ENCODE measurements at places on chromosomes 11 and 22.

DNA sequence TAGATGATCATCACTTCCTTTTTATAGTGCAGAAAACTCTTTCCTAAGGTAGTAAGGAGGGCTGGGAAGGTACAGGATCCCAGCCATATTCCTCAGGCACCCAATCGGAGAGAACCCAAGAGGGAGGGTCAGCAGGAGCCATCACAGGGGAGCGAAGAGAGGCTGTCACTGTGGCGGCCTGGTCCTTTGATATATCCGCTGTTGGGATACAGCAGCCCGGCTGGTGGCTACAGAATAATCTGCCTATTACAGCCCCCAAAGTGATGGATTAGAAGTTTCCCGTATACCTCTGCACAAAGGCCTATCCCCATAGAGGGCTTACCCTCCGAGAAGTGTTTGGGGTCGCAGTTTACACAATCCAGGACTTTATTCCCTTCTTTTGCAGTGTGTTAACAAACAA is 48.5 kb downstream of the OR4D9 start:
- no peak for DNase-seq

DNA sequence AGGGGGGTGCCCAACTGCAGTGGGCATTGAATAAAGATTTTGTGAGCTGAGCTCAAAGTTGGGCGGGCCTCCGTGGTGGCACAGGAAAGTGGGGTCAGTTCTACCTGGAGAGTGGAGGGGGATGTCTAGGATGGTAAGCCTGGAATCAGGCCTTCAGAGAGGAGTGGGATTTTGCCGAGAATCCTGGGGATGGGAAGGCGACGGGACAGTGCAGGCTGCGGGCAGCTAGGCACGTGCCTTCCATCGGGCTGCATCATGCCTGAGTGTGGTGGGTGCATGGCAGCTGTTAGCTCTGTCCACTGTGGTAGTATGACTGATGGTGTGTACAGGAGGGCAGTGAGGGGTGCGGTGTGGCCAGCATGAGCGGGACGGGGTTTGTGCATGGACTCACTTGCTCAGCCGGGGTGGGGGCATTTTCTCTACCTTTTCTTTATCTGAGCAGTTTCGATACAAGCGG is 3.6 kb downstream of the SHANK3 start:
- no peak for DNase-seq

DNA sequence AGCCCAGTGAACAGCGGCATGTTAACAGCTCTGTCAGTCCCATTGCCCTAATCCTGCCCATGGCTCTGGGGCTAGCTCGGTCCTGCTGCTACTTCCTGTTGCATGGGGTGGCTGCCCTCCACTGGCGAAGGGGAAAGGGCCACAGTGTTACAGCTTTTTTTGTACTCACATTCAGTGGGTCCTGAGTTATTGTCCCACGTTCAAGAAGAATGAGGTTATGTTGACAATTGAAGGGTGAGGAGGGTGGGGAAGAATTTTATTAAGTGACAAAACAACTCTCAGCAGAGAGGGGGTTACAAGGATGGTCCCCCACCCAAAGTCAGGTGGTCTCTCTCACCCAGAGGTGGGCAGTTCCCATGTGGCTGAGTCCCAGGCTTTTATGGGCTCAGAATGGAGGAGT is 17.7 kb upstream of the MS4A7 start:
- no peak for DNase-seq

GRCh38 chr11:62088331-62088933 is 35.4 kb upstream of the INCENP start:
- DNase-seq, result no peak

GRCh38 chr11:44709966-44710365 is 16.8 kb upstream of the TSPAN18 start:
- no peak for DNase-seq

- no peak for DNase-seq
Observed at GRCh38 chr22:50727678-50728522, 10.1 kb upstream of the ACR start.

DNA sequence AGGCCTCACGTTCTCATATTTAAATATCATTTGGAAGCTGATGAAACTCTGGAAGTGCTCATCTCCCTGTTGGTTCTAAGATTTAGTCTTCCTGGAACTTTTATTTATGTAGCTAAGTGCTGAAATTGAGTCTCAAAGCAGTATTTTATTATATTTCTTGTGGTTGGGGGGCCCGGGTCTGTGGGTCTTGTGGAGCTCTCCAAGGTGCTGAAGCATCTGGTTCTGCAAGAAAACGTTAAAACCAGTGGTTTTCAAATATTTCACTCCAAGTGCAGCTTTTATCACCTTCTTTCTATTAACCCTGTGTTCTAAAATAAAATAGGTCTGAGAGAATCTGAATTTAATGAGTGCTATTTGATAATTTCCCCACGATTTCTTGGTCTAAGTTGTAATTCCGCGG is 1404.8 kb downstream of the TBC1D22A start:
- no peak for DNase-seq

DNA sequence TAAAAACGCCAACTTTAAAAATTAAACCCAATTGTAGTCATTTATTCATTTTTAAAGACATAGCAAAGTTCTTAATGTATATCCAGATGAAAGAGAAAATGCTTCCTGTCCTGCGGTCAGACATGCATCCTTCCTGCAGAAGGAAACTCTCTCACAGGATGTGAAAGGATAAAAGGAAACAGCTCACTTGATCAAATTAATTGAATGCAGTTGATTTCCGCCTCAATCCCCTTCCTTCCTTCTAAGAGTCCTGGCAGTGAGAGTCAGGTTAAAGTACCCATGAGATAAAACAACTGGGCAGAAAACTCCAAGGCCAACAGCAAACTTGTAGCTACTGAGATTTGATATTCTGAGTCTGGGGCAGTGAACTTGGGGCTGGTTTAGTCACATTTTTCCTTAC is 38.5 kb downstream of the CWC15 start:
- no peak for DNase-seq

DNA sequence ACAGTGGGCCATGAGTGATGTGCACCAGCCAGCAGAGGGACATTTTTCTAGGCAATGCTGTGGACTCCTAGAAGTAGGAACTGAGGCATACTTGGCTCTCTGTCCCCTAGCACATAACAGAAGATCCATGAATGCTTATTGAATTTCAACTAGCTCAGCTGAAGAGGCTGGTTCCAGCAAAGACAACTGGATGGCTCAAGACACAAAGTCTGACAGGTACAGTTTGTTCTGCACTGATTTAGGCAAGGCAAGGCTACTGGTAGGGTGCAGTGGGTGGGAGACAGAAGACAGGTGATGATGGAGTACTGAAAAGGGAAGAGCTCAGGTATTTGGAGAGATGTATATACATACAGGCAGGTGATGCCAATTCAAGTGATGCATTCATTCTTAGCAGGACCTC is 72.4 kb upstream of the USP47 start:
- DNase-seq, result no peak

DNA sequence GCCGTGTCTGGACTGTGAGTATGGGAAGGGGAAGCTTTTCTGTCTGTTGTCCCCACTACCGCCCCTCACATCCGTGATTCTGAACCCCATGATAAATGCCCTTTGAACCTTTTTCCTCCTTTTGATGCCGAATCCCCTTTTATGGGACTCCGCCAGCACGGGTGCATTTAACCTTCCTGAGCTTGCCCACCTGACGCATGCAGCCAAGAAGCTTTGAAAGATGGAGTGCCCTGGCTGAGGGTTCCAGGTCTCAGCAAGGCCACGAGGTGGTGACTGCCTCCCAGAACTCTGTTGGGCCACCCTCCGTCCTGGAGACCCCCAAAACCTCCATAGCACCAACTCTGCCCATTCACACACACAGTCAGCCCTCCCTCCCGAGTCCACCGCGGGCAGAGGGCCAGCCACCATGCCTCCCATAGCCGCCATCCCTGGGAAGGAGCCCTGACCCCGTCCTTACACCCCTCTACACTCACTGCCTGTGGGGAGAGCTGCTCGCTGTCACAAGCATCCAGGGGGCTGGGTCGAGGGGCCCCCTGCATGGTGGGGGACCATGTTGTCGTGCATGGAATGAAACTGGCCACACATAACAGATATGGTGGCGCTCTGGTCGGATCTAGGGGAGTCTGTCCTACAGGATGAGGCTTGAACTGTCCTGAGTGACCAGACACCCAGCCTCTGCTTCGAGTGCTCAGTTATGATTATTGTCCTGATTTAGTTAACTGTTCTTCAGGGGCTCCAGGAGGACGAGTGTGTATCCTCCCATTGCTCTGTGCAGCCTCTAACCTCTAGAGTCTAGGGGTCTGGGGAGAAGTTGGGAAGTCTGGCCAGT is 822 bp upstream of the COMT start:
- no peak for DNase-seq

- no peak for DNase-seq
Observed at GRCh38 chr11:72779495-72780128, 14.2 kb downstream of the STARD10 start.

DNA sequence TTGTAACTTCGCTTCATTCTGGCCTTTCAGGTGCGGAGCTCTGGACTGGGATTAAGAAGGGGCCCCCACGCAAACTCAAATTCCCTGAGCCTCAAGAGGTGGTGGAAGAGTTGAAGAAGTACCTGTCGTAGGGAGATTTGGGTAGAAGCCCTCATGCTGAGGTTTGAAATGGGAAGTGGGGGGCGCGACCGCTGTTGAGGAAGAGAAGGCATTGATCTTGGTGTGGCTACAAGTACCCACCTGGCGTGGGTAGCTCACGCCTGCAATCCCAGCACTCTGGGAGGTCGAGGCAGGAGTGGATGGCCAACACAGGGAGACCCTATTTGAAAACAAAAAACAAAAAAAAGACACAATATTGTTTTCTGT is 779 bp downstream of the SELENOH start:
- no peak for DNase-seq

DNA sequence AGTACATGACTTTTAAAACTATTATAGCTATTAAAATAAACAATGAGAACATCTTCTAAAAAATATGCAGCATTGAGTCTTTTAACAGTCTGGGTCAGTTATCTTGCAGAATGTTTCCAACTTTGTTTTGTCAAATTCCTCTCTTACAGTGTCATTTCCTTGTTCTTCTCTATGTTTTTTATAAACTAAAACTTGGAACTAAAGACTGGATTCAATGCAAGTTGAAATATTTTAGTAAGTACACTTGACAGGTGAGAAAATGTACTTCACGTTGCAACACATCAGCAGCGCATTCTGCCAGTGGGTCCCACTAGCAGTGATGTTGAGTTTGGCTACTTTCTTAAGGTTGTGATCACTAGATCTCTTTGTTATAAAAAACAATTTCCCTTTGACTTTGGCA is 1407.6 kb upstream of the RAG2 start:
- no peak for DNase-seq

DNA sequence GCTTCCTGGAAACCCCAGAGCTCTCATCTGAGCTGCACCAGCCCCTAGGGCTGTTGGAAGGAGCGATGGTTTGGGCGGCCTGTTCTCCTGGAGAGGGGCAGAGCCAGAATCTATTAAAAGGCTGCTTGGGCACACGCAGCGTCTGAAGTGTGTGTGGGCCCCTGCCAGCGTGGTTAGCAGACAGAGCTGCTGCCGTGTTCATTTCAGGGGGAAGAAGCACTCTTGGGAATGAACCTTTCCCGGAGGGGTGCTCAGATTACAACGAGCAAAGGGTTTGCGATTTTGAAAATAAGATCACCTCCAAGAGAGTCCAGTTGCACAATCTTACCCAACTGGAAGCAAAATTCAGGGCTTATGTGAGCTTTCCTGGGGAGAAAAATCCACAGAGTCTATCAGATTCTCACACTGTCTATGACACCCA is 12.9 kb downstream of the ANO1 start:
- DNase-seq, result no peak

DNA sequence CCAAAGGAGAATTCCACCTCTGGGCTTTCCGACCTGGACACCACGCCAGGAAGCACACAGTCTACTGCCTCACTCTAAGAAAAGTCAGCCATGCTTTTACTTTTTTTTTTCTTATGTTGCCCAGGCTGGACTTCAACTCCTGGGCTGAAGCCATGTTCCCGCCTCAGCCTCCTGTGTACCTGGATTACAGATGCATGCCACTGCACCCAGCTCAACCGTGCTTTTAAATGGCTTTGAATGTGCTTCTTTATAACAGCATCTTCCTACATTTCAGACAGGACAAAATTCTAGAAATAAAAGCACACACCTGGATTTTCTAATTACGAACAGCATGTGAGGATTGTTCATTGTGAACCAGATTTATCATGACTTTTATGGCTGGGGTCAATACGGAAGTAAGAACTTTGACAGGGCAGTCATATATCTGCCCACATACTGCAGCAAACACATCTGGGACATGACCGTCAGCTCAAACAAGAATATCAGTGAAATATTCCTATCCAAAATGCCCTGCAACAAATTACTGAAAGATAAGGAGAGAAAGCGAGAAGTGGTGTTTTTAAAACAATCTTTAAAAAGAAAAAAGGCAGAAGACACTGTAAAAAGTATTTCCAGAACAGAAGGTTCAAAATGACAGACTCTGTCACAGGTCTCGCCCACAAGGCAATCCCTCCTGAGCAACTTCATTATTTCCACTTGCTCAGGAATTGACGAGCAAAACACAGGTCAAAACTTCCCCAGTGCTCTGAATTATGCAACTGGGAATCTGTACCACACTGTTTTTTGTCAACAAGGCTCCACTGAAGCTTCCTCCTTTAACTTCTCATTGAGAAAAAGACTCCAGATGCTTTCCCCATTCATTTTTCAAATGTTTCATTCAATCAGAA is 42.1 kb downstream of the PACSIN2 start:
- no peak for DNase-seq

GRCh38 chr22:40609216-40609615 is 27.3 kb downstream of the MRTFA start:
- no peak for DNase-seq

DNA sequence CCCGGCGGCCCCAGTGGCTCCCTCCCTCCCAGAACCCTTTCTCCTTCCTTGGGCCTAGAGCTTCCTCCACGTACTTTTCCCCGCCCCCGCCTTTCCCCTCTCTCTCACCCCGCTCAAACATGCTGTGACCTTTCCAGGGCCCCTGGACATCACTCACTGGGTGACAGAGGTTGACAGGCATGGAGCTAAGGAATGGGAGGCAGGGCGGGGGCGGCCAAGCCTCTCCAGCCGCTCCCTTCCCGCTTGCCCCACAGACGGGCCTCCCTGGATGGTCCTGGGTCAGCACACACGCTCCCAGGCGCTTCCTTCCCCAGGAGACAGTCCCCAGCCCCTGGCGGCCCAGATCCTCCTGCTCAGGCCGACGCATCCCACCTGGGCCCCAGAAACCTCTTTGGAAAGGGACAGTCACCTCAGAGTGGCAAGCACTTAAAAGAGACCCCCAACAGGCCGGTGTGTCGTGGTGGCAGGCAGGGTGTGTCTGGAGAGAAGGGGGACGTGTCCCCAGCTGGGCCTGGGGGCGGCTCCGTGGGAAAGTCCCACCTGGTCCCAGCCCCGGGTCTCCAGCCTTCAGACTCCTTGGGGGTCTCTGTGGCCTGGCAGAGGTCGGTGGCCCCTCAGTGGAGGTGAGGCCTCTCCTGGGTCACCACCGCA is 8.8 kb downstream of the H19 start:
- no peak for DNase-seq

- DNase-seq, result no peak
Observed at GRCh38 chr11:107413352-107413751, 44.3 kb downstream of the CWF19L2 start.

DNA sequence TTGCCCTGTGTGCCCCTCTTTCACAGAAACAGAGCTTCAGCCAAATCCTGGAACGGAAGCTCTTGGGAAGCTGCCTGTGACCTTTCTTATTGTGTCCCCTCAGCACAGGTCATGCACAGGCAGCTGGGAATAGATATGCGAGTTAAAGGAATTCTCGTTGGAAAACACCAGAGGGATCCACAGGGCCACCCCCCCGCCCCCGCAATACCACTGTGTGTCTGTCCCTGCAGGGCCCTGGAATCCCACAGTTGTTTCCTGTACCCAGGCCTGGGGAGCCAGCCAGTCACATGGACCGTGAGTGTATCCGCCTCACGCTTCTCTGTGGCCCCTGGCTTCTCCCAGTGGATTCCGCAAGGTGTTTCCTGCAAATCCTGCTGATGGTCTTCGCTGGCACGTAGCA is 29.0 kb downstream of the TIMP3 start:
- DNase-seq, result no peak
